NCI-H1417 treated with DMSO at 0.1 percent for 48 hours (cell line): ENCODE measurements at places on chromosomes 3 and 15.

DNA sequence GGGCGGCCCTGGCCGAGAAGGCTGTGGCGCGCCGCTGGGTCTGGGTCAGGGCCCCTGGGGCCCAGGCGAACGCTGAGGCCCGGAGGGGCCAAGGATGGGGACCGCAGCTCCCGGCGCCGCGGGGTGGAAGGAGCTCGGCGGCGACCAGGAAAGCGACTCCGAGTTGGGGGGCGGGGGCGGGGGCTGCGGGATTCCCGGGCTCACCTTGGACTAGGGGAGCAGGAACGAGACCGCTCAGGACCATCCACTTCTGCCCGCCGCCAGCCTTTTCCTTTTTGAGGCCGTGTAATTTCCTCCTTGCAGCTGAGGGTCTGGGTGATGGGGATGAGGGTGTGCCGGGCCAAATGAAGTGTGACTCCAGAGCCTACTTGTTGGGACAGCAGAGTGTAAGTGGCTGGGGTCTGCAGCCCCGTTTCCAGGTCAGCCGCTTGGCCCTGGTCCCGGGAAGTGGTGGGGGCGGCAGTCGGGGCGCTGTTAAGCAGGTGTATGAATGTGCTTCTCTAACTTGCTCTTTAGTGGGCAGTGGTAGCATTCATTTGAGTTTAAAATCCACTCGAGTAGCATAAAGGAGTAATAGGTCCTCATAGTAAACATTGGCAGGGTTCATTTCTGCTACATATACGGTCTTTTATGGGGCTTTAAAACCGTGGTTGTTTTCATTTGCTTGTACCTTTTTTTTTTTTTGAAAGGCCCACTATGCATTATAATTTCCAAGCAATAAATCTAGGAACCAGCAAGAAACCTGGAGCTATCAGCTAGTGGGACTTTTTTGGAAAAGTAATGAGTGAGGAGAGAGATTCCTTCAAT lies 717 bp downstream of the PXK start:
- no peak for DNase-seq

- DNase-seq: no peak
Observed at GRCh38 chr3:65532215-65532614, 506.5 kb downstream of the MAGI1 start.

DNA sequence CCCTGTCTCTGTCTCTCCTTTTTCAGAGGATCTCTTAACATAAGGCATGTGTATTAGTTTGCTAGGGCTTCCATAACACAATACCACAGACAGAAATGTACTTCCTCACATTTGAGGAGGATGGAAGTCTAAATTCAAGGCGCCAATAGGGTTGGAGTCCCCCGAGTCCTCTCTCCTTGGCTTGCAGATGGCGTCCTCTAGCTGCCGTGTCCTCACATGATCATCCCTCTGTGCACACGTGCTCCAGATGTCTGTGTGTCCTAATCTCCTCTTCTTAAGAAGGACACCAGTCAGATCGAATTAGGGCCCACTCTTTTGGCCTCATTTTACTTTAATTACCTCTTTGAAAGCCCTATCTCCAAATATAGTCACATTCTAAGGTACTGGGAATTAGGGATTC lies 23.0 kb upstream of the BFSP2 start:
- DNase-seq: no peak

GRCh38 chr3:33883951-33884561 lies 85.6 kb downstream of the PDCD6IP start:
- no peak for DNase-seq

- no peak for DNase-seq
Observed at GRCh38 chr3:40299721-40300335, 9.7 kb upstream of the EIF1B start.

DNA sequence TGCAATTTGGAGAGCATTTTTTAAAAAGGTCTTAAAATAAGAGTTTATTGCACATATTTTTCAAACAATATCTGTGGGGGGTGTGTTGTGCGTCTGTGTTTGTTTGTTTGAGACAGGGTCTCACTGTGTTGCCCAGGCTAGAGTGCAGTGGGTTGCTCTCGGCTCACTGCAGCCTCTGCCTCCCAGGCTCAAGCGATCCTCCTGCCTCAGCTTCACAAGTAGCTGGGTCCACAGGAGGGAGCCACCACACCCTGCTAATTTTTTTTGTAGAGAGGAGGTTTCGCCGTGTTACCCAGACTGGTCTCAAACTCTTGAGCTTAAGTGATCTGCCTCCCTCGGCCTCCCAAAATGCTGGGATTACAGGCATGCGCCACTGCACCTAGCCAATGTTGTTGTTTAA lies 2.7 kb downstream of the MLF1 start:
- no peak for DNase-seq

DNA sequence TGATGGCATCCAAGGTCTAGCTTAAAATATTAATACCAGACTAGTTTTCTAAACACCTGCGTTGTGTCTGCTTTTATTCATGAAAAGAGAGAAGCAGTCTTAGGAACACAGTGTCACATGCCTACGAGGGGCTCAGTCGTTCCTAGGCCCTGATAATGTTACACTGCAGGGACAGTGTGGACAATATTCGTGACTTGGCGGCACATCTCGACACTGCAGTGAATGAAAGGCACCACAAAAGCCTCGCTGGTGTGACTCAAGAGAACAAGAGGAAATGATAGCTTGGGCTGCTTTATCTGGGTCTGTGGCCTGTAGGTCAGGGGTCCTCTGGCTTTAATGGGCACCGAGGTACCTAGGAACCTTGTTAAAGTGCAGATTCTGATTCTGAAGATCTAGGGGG lies 226.7 kb downstream of the PDZRN3 start:
- no peak for DNase-seq

DNA sequence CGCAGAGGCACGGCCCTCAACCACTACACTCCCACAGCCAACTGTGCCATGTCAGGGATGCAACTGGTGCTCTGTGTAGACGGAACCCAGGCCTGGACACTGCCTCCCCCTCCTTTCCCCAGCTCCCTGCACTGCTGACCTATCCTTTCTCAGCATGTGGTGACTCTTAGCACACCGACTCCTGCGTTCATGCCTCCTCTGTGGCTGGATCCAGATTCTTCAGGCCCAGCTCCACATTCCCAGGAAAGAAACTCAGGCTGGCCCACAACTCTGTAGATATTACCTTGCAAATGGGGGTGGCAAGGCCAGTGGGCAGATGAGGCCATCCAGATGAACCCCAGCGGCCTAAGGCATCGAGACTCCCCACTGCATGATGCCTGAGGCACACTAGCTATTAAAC lies 272.7 kb downstream of the OCA2 start:
- DNase-seq: no peak

GRCh38 chr15:93071469-93071936 lies 17.5 kb downstream of the RGMA start:
- no peak for DNase-seq

DNA sequence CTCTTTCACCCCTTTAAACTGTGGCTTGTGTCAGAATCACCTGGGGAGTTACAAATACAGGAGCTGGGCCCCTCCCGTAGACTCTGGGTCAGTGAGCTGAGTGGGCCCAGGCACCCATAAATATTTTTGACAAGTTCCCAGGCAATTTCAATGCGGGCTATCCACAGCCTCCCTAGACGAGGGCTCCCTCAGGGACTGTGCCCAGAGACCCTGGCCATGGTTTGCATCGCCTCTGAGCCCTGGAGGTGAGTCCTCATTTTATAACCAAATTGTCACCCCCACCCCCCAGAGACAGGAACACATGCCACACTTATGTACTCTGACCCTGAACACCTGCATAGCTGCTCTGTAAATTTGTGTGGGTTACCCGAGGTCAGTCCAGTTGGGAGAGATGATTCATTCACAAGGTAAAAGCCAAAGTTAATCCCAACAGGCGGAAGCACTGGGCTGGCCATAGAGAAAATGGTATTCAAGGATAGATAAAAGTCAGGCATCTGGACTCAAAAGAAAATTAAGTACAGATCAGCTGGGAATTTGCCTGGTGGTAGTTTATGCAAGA lies 146.5 kb upstream of the SLC6A11 start:
- DNase-seq: no peak

- no peak for DNase-seq
Observed at GRCh38 chr3:159189994-159190669, 388.3 kb downstream of the MFSD1 start.

- DNase-seq: no peak
Observed at GRCh38 chr3:58557491-58557890, 19.7 kb downstream of the FAM107A start.

DNA sequence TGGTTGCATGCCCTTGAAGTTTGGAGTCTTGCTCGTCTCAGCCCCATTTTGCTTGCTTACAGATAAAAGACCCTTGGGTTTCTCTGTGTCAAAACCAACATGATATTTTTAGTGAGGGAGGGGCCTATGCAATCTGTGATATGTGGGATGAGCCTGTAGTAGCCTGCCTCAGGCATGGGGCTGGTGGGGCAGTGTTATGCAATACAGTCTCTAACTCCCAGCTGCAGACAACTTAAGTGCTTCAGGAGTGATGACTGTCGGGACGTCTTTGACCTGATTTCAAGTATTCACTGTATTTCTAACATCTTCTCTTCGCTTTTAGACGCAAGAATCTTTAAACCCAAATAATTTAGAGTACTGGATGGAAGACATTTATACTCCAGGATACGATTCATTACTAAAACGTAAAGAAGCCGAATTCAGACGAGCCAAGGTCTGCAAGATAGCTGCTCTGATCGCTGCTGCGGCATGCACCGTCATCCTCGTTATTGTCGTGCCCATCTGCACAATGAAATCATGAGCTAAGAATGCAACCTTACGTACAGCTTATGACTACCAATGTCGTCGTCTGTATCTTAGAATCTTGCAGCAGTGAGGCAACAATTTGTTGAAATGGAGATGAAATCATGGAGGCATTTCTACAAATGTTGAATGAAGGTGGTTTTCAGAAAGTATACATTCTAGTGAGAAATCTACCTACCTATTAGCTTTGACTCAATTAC lies 35.9 kb downstream of the MINAR1 start:
- no peak for DNase-seq

GRCh38 chr3:135995766-135996165 lies 30.2 kb downstream of the PPP2R3A start:
- DNase-seq: no peak

- DNase-seq: no peak
Observed at GRCh38 chr15:100533886-100534285, 5.1 kb upstream of the CERS3 start.

DNA sequence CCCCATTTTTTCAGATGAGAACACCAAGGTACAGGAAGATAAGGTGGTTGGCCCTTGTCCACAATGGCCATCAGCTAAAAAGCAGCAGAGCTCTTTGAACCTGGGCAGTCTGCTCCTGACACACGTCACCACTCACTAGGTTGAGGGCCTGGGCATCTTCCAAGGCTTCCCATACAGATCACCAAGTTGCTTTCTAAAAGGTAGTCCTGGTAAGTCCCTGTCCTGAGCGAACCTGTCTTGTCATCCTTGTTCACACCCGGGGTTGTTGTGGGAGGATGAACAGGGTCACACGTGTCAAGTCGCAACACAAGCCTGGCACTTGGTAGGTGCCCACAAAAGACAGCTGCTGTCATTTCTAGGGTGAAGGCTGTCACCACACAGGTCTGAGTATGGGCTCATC lies 260.4 kb downstream of the EPHB1 start:
- no peak for DNase-seq
